ENCODE measurements at places on chromosomes 6 and 20.

DNA sequence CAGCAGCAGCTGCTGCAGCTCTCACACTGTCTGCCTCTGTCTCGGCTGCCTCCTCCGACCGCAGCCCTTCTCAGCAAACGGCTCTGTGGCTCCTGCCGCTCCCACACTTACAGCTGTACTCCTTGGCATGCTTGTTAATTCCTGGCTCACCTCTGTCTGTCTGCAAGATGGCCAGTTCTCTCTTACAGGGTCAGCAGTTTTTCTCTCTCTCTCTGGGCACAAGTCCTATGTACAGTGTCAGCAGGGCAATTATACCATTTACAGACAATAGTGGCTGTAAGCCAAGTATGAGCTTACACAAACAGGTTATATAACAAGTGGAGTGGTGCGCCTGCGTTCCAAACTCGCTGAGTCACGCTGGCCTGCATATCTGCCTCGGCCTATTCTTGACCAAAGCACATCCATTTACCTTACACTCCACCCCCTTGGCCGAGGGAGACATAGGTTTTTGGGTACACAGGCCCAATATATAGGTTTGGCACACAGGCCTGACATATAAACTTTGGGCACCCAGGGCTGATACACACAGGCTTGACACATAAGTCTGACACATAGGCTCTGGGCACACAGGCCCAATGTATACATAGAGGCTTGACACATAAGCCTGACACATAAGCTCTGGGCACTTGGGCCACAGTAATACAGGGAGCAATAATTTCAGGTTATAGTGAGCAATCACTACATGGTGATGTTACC, 4.4 kb downstream of the ZKSCAN3 start:
- DNase-seq = no peak

GRCh38 chr6:157558487-157559200, 177.7 kb downstream of the ZDHHC14 start:
- no peak for DNase-seq

GRCh38 chr20:46230801-46231282, 77.5 kb downstream of the CDH22 start:
- DNase-seq = no peak

DNA sequence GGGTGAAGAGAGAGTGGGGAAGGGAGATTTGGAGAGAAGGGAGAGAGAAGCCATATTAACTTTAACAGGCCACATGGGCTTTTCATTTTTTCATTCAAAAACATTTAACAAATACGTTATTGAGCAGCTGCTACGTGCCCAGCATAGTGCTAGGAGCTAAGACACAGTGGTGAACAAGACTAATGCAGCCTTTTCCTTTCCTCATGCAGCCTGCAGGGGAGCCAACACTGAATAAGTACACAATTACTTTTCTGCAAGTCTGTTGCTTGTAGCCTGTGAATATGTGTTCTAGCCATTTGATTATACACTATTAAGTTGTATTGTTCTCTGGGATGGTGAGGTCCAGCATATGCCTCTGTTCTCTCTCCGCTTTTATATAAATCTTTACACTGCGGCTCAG, 1.9 kb upstream of the BLOC1S5 start:
- DNase-seq = no peak
